ENCODE measurements at places on chromosomes 1 and 21.

- DNase-seq: peak; percentile 26
Measured at GRCh38 chr1:236608930-236609726, 4.8 kb upstream of the HEATR1 start.

DNA sequence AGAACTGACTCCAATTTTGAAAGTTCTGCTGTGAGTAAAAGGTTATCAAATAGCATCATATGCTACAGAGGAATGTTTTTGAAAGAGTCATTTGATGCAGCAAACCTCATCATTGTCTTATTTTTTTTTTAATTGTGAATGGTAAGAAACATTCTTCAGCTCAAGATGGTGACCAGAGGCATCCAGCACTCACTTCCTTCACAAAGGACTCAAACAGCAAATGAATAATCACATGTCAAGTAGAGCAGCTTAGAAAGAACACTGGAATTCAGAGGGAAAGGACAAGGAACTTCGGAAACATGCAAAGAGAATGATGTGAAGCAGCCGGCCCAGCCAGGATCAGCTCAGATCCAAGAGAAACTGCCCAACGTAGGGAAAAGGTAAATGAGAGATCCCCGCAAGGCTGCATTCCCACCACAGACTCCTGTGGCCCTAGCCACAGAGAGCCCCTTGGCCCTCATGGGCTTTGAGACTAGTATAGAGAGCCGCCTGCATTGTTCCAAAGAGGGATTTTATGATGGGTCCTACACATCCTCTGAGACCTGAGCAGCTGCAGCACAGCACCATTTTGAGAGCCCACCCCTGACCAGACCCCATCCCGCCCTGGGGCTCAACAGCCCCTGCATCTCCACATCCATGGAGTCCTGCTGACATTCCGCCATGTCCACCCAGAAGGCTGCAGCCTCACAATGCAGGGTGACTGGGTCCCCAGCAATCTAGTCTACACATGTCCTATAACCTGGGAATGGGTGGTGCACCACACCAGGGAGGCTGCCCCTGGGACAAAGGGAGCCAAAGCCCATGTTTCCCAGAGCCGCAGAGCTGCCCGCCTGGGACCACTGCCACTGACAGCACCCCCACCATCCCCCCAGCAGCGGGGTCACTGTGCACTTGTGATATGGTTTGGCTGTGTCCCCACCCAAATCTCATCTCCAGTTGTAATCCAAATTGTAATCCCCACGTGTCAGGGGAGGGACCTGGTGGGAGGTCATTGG, 21.2 kb upstream of the UTS2 start:
- DNase-seq: no peak

GRCh38 chr1:172154551-172154950, 265.9 kb upstream of the C1orf105 start:
- DNase-seq: no peak

DNA sequence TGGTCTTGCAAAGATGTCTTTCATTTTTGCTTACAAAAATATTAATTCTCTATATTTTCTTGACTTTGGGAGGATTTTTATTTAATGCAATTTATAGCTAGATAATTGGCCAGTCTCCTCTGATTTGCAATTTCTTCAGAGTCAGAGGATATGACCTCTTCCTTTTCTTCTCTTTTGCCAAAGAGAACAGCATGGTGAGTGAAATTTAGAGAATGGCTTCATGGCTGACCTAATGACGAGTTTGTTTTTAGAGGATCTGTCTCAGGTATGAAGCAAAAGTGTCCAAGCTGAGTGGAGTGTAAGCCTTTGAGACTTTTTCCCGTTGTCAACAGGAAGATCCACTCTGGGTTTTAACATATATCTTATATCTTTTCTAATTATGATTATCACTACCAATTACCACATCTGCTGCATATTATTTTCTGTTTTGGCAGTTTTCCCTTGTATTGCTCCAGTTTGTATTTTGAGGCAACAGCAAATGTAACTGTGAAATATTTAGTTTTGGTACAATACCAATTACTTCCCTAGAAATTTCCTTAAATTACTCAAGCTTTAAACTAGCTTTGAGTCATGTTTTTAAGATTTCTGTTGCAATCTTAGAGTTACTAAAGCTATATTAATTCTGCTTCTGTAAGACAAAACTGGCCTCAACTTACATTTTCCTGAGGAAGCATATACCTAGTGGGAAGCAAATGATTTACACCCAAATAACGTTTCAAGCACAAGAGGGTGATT, 332.8 kb upstream of the ZRANB2 start:
- no peak for DNase-seq

GRCh38 chr21:43644609-43645008, 14.7 kb downstream of the HSF2BP start:
- DNase-seq: no peak

DNA sequence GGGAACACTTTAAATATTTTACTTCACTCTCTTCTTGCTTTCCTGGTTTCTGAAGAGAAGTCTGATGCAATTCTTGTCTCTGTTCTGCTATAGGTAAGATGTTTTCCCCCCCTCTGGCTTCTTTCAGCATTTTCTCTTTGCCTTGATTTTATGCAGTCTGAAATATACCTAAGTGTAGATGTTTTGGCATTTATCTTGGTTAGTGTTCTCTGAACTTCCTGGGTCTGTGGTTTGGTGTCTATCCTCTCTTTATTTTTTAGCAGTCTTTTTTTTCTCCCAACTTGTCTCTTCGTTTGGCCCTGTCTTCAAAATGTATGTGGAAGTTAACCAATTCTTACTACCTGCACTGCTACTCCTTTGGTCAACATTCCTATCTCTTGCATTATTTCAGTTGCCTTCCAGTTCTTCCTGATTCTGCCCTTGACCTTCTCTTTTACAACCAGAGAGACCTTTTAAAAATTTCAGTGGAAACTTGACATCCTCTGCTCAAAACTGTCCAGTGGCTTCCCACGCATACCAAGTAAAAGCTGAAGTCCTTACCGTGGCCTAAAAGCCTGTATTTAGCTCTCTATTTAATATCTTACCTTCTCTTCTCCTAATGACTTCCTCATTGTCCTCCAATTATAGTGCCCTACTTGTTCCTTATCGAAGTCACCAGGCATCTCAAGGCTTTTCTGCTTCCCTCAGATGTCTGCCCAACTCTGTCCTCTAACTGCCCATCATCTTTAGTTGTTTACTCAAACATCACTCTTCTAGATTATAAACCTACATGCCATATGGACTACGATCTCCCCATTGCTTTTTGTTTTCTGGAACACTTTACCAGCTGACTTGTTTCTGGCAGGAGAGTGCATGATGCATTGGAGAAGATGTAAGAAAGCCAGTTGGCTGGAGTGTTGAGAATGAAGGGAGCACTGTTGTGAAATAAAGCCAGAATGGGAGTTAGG, 40.9 kb downstream of the RAP1A start:
- no peak for DNase-seq

GRCh38 chr1:16141573-16142336, 14.1 kb downstream of the EPHA2 start:
- DNase-seq: no peak

DNA sequence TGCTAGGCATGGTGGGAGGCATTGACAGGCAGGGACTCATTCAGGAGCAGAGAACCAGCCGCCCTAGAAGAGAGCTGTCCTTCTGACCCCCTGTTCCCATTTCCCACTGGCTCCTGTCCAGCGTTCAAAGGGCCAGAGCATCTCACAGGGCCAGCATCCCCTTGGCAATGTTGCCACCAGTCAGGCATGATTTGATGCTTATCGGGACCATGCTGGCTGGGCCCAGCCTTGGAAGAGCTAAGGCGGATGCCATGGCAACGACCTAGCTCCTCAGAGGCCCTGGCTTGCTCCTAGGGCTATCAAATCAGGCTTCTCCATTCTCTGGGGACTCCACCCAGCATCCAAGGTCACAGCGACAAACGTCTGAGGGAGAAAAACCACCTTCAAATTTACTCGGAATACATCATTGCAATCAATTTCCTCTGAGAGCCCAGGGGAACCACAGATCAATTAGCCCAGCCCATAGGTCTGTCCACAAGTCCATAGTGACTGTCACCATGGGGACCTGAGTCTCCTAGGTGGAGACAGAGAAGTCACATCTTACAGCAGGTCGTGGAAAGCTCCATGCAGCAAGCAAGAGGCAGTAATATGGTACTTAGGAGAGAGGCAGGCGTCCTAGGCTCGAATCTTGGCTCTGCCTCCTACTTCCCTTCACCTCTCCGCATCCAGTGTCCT, 14.1 kb upstream of the VWA5B1 start:
- DNase-seq: no peak

GRCh38 chr1:221149111-221149510, 269.9 kb downstream of the HLX start:
- DNase-seq: no peak

DNA sequence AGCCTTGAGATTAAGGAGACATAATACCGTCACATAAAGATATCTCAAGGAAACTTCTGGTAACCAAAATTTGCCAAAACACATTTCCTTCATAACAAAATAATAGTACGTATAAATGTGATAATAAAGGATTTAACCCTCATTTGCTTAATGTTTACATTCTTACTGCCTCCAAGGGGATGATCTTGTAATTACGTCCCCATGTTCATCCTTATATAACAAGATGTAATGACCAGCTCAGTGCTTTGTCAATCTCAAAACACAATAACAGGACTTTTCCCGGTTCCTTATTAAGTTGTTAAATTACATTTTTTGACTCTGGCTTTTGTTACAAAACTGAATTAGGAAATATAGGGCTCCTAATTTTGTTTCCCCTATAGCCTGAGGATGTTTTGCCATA, 41.3 kb upstream of the UHMK1 start:
- DNase-seq: no peak

DNA sequence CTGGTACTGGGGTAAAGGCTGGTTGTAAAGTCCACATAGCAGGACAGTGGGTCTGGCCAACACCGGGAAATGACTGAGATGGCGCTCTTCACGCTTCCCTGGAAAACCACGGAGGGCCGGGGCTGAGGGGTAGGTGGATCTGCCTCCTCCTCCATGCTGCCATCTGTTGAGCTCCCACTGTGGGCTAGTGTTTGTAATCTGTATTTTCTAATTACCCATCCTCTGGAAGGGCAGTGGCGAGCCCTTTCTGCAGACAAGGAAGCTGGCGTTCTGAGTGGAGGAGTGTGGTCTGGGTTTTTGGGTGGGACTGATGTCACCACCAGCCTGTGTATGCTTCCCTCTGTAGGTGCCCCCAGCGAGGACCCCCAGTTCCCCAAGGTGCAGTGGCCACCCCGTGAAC, 34.1 kb upstream of the LHX4 start:
- DNase-seq: no peak

- DNase-seq: no peak
Measured at GRCh38 chr1:231629132-231629531, 2.5 kb downstream of the DISC1 start.

DNA sequence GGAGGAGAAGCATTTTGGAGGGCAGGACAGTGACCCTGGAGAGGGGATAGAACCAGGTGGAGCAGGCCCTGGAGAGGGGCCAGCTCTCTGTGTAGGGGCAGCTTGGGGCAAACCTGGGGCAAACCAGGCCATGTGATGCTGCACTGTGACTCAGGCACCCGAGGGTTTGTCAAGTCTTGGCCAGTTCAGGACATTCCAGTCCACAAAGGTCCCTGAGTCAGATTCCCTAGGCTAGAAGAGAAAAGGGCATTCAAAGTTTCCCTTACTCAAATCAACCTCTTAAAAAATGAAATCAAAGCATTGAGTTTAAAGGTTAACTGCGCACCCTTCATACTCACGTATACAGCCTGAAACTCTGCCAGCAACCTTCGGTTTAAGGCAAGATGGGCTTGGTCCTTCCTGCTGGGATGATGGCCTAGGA, 25.2 kb upstream of the PLA2G2C start:
- no peak for DNase-seq

DNA sequence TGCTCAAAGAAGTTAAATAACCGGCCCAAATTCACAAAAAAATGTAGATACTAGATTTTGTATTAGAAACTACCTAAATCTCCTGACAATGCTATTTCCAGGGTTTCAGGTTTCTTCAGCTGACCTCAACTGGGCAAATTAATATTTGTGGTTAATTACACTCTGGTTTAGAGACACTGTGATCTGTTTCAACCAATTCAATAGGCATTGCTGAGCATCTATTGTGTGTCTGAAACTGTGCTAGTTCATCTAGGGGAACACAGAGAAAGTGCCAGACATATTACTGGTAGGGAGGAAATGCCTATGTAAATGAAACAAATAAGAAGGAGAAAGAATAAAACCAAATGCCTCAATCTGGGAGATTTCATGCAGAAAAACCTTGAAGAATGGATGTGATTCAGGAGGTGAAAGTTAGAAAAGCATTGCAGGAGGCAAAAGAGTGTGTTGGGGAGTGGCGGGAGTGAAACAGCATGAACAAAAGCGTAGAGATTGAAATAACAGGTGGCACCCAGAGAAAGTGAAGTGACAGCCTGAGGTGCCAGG, 51.3 kb upstream of the IVNS1ABP start:
- DNase-seq: no peak

- DNase-seq: no peak
Measured at GRCh38 chr1:165408518-165408917, 36.4 kb downstream of the RXRG start.

DNA sequence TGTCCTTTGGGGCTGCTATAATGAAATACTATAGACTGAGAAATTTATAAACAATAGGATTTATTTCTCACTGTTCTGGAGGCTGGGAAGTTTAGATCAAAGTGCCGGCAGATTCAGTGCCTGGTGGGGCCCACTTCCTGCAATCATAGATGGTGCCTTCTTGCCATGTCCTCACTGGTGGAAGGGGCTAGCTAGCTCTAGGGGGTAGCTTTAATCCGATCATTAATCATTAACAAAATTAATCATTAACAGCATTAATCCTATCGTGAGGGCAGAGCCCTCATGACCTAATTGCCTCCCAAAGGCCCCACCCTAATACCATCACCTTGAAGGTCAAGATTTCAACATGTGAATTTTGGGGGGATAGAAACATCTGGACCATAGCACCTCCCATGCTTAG, 124.3 kb downstream of the TRABD2B start:
- no peak for DNase-seq

DNA sequence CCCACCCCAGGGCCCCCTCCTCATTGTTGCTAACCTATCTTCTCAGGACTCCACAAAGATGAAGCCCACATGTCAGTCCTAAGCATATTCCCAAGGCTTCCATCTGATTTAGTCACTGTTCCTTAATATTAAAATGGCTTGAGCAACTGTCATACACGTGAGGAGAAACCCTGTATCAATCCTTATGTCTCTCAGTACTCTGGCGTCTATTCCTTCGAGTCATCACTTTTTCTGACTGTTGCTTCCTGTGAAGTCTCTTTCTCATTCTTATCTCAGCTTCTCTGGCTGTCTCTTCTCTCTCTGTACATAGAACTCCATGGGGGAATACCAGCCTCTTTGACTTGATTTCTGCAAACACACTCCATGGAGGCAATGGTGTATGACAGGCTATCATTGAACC, 98.4 kb downstream of the C4BPA start:
- DNase-seq: no peak

GRCh38 chr1:77056525-77056924, 162.7 kb downstream of the PIGK start:
- DNase-seq: no peak

DNA sequence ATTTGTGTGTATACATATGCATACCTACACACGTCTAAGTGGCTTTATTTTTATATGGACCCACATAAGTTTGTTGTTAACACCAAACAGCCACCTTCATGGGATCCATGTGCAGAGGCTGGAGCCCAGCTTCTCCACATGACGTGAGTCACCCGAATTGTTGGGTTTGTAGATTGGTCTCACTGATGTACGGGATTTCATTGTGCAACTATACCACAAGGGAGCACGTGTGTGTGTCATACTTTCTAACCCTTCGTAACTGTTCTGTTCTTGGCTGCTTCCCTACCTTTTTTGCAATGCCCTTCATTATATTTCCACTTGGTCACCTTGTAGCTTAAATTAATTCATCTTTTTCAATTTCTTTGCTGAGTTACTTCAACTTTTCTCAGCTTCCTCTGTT, 21.0 kb downstream of the SPRTN start:
- no peak for DNase-seq
